ENCODE measurements at places on chromosomes 6 and 20.

GRCh38 chr6:157272866-157273755 lies 50.2 kb downstream of the TMEM242 start:
- peak; percentile 53 for DNase-seq

DNA sequence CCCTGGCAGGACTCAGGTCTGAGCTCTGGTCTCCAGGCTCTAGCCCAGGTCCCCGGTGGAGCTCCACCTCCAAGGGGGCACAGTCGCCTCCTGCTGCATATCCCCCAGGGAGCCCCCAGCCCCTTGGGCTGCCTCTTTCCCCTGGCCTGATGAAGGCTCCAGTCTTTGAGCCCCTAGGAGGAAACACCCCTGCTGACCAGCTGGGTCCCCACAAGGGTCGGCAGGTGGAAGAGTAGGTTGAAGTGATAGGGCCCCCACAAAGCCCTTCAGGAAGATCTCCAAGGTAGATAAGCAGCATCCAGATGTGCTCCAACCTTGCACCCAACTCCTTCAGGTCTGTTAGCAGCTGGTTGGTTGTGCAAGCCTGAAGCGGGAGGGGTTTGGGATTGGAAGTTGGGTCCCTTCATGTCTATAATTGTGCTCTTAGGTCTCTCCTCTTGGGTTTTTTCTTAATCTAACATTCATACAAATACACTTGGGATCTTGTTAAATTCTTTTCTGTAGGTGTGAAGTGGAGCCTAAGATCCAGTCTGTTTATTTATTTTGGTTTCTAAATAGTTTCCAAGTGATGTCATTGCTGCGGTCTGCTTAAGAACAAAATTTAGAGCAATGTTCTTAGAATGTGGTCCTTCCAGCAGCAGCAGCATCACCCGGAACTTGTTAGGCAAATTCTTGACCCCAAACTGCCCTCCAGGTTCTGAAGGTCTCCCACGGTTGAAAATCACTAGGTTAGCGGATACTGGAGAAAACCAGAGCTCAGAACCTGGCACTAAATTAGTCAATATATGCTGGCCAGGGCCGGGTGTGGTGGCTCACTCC lies 5.1 kb downstream of the UBE2C start:
- DNase-seq: peak; percentile 84

GRCh38 chr6:56525974-56526789 lies 116.5 kb downstream of the DST start:
- no peak for DNase-seq

DNA sequence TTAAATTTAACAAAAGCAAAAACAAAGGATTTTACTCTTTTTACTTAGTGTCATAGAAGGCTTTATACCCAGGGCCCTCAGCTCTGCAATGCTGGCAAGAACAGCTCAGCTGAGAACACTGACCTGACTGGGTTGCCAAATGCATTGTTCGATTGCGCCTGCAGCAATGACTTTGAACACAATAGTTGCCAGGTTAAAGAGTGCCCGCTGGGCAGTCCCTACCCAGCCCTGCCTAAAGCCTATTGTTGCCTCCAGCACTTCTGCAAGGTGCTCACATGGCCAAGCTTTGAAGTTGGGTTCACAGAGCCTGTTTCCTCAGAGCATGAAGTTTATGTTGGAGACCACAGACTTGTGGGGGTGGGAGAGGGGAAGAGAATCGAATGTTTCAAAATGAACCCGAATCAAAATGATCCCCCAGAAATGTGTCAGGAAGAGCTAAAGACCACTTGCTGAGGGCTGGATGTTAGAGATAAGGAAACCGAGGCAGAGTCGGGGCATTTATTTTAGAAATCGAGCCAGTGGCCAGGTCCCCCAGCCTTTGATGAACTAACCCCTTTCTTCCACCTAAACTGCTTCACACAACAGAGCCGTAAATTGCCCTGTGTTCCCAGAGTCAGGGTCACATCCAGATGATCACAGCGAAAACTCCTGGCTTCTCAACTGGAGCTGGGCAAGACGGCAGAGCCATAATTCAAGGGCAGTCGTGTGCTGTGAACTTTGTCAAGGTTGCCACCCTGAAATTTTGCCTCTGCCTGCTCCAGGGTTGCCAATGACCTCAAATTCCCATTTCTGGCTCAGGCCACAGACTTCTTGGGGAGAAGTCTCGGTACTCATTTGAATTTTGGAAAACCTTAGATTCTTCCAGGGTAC lies 55.0 kb downstream of the FOXA2 start:
- DNase-seq: no peak

Data from fibroblast of gingiva (primary cell).